Amygdala (tissue), 56 donors: ENCODE measurements at places on chromosomes 2 and 18.

GRCh38 chr2:60493804-60494387, 59.6 kb downstream of the BCL11A start:
- no peak for DNase-seq

GRCh38 chr18:12492907-12493306, 85.2 kb downstream of the PRELID3A start:
- no peak for DNase-seq

DNA sequence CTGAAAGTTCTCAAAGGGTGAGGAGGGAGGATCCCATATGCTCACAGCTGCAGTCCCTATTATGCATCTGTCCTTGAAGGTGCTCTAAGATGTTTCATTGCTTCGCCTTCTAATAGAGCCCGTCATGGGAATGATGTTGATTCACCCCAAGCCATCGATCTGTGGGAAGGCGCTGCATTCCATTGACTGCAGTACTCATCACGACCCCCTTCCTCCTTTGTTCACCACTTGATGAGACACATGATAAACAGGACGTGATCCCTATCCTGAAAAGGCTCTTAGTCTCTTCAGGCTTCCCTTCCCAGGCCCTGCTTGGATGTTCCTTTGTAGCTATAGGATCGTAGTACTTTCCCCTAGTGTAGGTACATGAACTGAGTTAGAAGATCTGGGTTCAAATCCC, 181.8 kb downstream of the AGPS start:
- no peak for DNase-seq

- DNase-seq = no peak
These were observed 29.5 kb upstream of the LAPTM4A start for GRCh38 chr2:20080839-20081415.
